CD4-positive, alpha-beta T cell treated with Interleukin-15 for 1 hour (primary cell): ENCODE measurements at places on chromosomes 11 and 22.

GRCh38 chr11:10413268-10413667 lies 41.8 kb upstream of the AMPD3 start:
- peak; percentile 67 for DNase-seq

DNA sequence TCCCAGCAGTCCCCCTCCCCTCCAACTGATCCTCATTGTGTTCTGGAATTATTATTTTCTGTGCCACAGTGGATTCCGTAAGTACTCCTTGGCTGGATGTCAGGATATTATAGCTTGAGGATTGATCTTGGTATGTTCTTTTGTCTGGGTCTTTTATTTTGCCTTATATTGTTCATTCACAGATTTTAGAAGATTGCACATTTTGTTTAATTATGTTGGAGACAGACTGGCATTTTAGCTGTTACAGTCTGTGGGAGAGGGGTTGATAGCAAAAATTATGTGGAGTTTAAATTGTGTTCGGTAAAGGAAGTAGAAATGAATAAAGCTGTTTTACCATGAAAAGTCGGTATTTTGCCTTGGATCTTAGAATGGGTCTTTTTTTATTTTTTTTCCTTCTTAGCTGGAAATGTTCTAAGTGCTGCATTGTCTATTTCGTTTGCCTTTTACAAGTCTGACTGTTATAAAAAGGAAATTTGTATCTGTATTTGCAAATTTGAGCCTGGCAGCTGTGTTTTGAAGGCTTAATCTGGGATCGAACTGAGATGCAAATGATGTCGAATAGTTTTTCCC lies 141.9 kb upstream of the TTC12 start:
- DNase-seq = no peak

DNA sequence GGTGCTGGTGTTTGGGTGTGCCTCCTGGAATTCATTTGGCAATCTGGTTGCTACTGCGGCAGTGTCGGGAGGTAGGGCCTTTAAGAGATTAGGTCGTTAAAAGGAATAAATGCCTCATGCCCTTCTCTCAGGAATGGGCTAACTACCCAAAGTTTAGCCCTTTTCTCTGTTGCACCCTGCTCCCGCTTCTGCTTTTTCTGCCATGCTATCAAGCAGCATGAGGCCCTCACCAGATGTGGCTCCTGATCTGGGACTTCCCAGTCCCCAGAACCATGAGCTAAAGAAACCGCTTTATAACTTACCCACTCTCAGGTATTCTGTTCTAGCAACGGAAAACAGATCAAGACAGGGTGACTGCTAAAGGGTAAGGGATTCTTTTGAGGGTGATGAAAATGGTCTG lies 6.3 kb downstream of the EIF3D start:
- DNase-seq = no peak

GRCh38 chr22:46593211-46593681 lies 26.9 kb upstream of the GRAMD4 start:
- DNase-seq = peak; percentile 73

- no peak for DNase-seq
Measured at GRCh38 chr11:91906871-91907624, 317.6 kb upstream of the FAT3 start.

DNA sequence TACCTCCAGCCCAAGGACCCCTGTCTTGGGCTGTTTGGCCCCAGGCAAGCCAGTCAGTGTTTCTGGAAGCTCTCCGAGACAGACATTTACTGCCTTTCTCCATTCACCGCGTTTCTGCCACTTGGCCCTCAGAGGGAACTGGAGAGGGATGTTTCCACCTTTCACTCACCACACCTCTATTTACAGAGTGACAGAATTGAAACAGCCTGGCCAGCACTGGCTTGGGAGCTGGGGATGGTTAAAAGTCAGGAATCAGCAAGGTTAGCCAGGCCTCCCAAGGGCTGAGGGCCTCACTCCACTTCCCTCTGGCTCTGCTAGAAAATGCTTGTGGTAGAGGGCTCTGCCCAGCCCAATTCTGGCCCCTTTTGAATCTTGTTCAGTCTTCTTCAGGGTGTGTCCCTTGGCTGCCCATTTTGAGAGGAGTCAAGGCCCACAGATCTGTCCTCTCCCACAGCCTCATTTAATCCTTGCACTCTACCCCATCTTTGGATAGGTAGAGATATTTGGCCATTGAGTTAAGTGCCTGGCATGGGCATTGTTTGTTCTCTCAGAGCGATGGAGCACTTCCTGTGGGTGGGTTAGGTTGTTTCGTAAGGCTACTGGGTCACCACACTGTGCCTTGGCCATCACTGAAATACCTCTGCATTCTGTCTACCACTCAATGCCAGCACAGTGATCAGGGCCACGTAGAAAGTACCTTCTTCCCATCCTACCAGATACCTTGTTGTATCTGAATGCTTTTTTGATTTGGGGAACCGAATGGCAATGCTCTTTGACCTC lies 119.2 kb downstream of the MICAL2 start:
- no peak for DNase-seq

DNA sequence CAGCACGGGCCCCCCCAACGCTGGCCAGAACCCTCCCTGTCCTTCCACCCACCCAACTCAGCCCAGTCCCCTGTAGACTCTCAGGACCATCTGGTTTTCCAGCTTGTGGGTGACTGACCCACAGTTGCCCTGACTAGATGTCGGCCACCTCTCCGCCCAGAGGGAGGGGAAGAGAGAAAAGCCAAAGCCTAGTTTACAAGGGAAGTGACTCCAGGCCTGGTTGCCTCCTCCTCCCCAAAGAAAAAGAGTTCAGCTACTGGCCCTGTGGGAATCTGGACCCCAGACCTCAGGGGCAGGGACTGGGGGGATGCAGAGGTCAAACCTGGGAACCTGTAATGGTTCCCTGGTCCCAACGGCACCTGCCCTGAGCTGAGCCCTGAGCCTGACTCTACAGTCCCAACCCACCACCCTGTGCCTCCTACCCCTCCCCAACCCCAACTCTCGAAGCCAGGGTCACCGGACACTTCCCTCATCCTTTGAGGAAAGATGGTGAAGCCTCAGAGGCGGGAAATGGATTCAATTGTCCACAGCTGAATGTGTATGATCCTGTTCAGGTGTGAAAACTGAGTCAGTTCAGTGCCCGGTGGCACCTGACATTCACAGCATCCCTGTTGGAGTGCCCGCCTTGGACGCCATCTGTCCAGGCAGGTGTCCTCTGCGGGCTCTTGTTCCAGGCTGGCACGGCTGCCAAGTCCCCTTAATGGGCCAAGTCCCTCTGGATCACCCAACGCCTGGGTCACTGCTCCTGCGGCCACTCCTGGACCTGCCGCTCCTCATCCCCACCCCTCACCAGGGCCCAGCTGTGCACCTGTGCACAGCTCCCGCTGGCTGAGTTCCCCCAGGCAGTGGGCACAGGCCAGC lies 21.0 kb upstream of the WNT7B start:
- DNase-seq = no peak

GRCh38 chr11:69837791-69838190 lies 18.6 kb upstream of the FGF3 start:
- no peak for DNase-seq

DNA sequence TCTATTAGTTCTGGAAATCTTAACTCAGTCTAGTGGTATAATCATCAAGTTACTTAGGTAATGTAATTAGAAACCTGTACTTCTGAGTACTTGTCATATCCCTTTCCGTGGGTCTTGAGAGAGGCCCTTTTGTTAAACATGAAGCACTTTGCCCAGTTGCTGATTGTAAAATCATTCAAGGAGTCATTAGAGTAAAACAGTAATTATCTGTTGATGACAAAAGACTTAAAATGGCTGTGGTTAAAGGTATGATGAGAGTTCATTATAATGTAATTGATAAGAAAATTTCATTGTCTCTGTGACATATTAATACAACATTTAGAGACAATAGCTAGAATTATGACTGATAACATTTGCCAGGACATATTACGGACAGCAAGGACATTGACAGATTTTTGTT lies 34.3 kb downstream of the PRR5L start:
- no peak for DNase-seq

DNA sequence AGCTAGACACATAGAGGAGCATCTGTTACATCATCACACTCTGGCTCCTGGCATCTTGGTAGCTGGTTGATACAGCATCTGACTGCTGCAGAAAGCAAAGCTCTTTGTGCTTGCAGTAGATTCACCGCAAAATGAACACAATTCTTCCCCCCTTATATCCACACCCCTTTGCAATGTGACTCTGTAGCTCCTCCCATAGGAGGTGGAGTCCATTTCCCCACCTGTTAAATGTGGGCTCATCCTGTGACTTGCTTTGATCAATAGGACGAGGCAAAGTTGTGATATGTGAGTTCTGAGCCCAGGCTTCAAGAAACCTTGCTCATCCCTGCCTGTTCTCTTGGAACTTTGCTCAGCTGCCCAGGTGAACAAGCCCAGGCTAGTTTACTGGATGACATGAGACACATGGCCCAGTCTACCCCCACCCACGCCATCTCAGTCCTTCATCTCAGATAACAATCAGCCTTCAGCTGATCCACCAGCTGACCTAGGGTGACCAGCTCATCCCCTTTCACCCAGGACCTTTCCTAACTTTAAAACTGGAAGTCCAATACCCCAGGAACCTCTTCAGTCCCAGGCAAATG lies 272.2 kb downstream of the TENM4 start:
- DNase-seq = no peak

- DNase-seq = no peak
Measured at GRCh38 chr11:783581-784015, 6.3 kb downstream of the CEND1 start.

DNA sequence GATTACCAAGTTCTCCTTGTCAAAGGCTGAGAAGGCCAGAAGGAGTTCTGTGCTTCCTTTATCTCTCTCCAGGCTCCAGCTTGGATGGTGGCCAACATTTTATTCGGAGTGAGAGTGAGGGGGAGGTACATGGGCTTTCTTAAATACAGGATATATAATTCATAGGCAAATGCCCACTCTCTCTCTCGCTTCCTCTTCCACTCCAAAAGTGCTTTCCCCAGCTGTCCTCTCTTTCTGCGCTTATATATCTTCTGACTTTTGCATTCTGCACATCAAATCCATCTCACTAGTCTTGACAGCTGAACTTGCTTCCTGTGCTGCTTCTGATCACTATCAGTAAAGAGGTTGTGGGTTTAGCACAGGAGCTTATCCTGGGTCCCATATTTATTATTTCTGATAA lies 125.4 kb upstream of the ARHGAP20 start:
- DNase-seq = no peak

DNA sequence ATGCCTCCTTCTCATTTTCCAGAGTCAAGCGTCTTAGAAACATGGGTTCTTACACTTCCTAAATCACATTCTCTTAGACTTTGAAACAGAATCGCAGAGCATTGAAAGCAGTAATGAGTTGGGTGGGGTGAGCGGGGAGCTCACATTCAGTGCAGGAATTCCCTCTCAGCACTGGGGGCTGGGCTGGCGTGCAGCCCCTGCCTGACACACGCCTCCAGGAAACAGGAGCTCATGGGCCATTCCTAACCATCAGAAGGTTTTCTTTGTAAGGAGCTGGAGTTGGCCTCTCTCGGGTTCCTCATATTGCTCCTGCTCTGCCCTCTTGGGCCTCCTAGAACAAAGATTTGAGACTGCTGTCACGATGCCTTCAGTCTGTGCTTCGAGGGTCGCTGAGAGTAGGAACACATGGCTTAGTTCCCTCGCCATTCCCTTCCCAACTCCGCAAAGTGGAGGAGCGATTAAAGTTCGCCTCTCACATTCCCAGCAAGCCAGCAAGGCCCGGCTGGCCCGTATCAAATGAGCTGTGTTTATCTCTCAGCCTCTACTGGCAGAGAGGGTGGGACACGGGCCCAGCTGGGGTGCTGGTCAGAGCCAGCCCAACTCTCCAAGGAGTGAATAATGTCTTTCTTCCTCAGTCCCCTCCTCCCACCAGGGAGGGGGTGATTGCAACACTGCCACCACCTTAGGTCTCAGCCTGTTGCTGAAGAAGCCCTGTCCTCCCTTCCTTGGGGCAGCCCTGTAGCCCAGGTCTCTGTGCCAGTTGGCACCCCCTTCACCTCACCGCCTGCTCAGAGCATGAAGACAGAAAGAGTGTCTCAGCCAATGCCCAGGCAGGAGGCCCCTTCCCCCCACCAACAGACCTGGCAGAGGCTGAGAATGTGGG lies 10.4 kb downstream of the CHRDL2 start:
- DNase-seq = no peak

DNA sequence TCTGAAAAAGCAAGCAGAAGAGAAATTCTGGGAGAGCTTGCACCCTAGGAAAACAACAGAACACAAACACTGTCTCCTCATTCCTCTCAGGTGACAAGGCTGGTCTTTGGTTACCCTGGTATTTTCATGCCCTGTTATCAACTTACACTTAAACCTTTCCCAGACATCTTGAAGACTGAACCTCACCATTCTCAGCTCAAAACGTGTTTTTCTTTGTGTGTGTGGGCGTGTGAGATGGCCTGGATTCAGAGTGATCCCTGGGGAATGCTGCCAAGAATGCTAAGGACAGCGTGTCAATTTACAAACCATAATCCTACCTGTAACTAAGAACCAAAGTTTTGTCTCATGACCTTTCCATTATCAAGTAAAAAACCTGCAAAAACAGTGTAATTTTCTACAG lies 33.3 kb downstream of the ELF5 start:
- DNase-seq = no peak

DNA sequence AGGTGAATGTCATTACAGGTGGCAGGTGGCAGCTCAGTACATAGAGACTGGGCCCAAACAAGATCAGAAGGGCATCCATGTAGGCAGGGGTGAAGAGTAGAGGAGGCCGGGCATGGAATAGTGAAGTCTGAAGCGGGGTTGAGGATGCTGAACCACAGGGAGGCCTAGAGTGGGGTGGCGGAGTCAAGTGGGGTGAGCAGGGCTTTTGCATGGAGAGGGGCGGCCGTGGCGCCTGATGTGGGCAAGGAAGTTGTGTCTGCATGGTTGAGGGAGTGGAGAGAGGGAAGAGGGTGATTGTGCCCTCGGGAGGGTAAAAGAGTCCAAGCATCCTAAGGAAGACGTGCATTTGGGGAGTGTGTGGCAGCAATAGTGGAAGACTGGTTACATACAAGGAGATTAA lies 14.4 kb downstream of the DDB2 start:
- no peak for DNase-seq

DNA sequence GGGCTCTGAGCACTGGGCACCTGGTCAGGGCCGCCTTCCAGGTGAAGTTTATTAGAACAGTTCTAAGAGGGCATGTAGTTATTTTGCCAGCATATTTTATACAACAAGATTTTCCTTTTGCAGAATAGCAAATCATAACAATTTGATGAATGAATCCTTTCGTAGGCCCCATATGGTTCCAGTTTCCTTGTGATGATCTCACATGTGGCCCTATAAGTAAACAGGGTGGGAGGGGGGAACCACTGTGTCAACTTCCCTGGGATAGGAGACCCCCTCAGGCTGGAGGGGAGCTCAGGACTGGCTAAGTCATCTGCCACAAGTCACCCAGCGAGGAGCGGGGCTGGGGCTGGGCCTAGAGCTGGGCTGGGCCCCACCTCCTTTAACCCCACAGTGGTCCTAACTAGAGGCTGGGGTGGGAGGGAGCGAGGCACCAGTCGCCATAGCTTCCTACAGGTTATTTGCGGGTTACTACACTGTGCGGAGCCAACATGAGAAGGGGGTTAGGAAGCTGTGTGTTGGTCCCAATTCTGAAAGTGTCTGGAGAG lies 4.2 kb downstream of the FBLN1 start:
- no peak for DNase-seq

DNA sequence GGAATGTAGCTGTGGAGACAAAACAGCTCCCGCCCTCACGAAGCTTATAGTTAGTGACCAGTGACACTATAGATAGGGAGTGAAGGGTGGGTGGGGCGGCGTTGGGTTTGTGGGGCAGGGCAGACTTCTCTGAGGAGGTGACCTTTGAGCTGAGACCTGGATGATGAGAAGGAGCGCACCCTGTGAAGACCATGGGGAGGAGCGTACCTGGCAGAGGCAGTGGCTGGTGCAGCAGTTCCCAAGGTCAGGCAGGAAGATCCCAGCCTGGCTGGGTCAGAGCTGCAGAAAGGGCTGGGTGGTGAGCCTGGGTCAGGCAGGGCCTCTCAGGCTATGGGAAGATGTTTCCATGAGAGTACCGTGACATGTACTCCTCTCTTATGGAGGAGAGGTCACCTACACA lies 135.0 kb upstream of the RCN1 start:
- no peak for DNase-seq
